ENCODE measurements at places on chromosomes 2 and 18.

- DNase-seq, result no peak
These were observed 177.3 kb downstream of the NBAS start for GRCh38 chr2:15383695-15384350.

DNA sequence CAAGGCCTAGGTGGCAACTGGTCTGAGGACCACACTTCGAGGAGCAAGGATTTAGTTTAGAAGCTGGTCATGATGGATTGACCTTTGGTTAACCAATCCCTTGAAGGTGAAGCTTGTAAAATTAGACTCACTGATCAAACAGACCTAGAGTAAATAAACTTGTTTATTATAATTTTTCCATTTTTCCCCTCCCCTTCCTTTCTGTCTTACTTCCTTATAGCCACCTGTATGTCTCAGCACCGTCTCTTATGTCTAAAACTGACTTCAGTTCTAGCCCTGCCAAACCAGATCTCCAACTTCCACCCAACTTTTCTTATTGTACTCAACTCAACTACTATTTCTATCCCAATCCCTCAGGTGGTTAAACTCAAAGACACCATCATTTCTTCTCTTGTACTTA lies 92.8 kb upstream of the THOC1 start:
- DNase-seq, result no peak

GRCh38 chr2:30127016-30127893 lies 19.6 kb upstream of the YPEL5 start:
- DNase-seq, result no peak

GRCh38 chr2:175154661-175155082 lies 13.3 kb downstream of the ATF2 start:
- DNase-seq, result no peak

- DNase-seq, result no peak
These were observed 94.1 kb downstream of the KLHL29 start for GRCh38 chr2:23478933-23479683.

GRCh38 chr2:114542695-114543094 lies 100.3 kb downstream of the DPP10 start:
- no peak for DNase-seq

DNA sequence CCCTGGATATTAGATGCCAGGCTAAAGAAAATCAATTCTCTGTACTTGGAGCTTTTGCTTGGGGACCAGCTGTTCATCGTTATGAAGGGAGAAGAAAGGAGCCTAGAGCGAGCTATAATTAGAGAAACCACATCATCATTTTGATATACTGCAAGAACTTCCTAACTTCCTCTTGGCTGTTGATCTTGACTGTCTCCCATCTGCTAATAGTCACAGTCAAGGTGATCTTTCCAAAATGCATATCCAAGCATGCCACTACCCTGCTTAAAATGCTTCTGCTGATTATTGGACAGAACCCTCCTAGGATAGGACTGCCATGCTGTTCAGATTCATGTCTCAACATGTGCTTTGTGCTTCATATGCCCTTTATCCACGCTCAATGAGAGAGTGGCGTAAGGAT lies 54.8 kb downstream of the RAPGEF4 start:
- DNase-seq, result no peak

DNA sequence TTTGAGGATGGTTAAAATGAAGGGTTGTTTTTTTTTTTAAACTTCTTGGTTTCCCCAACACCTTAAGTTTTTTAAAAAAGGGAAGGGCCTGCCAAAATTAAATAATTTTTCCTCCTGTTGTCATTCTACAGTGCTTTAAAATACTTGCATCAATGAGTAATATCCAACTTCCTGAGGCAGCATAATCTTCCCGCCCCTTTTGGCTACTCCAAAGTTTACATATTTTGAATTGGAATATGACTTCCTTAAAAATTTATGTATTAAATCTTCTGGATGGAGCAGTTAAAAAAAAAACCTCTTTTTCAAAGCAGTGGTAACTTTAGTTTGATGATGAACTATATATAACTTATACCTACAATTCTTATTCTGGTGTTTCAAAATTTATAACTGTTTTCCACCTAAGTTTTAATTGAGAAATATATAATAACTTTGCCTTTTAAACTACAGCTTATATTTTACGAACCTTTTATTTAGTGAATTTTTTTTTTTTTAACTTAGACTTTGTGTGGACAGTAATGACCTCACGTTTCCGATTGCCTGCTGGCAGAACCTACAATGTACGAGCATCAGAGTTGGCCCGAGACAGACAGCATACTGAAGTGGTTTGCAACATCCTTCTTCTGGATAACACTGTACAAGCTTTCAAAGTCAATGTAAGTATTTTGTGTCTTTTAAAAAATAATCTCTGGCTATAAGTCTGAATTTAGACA lies 49.8 kb downstream of the PTPN4 start:
- no peak for DNase-seq

- DNase-seq, result no peak
These were observed 17.2 kb downstream of the SH3YL1 start for GRCh38 chr2:246489-247144.

DNA sequence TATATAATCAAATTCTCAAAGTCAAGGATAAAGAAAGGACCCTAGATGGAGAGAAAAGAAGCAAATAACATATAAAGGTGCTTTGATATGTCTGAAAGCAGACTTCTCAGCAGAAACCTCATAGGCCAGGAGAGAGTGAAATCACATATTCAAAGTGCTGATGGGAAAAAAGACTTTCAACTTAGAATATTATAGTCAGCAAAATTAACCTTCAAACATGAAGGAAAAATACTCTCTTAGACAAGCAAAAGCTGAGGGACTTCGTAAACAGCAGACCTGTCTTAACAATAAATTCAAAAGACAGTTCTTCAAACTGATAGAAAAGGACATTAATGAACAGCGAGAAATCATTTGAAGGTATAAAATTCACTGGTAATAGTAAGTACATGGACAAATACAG lies 107.2 kb upstream of the KCNH7 start:
- DNase-seq, result no peak

DNA sequence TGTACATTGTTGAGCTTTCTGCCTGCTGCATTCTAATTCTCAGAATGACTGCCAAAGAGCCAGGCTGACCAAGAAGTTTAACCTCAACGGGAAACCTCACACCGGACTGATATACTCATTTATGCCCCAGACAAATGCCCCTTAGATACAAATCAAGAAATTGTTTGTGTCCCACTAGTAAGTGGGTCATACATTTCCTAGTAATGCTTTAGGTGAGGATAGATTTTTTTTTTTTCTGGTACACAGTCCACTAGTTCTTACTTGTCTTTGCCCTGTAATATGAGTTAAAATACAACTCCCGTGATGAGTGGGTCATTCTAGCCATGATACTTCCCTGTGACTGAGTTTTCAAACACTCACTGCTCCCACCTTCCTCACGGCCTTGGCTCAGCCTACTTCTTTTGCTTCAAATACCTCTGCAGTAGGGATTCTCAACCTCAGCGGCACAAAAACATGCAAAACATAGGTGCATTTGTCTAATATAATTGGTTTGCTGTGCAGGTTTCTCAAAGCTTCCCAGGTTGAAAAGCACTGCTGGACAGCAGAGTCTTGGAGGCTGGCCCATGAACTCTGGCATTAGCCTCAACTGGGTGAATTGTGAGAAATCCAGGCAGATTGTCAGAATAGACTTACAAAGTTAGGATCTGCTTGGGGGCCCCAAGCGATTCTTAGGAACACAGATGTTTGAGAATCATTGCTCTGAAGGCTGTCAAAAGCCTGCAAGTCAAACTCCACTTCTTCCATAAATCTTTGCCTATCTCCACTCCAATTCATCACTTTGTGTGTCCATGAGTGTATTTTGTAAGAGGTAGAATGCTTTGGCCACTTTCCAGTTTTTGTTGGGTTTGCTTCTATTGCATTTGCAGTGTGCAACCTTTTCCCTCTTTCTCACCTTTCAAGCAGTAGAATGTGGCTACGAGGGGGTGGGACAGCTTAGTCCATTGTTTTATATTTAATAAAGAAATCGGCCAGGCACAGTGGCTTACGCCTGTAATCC lies 35.5 kb downstream of the TGIF1 start:
- no peak for DNase-seq

DNA sequence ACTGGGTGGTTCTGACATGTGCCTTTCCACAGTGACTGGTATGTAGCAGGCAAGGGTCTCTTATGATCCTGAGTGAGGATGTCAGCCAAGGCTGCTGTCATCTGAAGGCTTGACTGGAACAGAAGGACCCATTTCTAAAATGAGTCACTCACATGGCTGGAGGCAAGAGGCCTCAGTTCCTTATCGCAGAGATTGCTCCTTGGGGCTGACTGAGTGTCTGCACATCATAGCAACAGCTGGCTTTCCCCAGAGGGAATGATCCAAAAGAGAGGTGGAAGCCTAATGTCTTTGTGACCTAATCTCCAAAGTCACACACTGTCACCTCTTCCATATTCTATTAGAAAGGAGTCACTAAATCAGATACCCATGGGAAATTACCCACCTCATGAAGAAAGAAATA lies 114.0 kb downstream of the NEDD4L start:
- DNase-seq, result no peak

DNA sequence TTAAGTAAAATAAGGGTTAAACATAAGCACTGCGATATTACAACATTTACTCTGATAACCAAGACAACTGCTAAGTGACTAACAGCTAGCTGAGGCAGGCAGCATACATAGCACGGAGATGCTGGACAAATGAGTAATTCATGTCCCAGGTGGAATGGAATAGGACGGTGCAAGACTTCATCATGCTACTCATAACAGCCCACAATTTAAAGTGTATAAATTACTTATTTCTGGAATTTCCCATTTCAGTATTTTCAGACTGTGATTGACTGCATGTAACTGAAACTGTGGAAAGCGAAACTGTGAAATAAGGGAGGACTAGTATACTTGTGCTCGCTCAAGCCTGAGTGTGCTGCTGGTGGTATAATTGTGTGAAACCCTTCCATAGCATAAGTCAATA lies 12.9 kb downstream of the IER3IP1 start:
- no peak for DNase-seq

GRCh38 chr18:79782566-79783308 lies 15.0 kb upstream of the KCNG2 start:
- no peak for DNase-seq

DNA sequence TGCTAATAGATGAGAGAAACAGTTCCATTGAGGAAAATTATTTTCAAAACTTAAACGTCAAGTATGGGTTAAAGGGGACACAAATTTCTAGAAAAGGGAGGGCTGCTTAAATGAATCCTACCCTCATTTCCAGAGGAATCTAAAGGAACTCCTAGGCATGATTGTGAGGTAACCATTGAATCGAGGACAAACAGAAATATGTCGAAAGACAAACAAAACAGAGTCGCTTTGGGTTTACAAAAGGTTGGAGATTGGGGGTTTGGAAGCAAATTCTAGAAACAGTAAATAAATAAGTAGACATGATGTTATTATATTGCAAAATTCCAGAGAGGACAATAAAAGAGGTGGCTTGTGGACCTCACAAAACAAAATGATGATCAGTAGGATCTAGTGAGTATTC lies 173.1 kb downstream of the FTCDNL1 start:
- no peak for DNase-seq

DNA sequence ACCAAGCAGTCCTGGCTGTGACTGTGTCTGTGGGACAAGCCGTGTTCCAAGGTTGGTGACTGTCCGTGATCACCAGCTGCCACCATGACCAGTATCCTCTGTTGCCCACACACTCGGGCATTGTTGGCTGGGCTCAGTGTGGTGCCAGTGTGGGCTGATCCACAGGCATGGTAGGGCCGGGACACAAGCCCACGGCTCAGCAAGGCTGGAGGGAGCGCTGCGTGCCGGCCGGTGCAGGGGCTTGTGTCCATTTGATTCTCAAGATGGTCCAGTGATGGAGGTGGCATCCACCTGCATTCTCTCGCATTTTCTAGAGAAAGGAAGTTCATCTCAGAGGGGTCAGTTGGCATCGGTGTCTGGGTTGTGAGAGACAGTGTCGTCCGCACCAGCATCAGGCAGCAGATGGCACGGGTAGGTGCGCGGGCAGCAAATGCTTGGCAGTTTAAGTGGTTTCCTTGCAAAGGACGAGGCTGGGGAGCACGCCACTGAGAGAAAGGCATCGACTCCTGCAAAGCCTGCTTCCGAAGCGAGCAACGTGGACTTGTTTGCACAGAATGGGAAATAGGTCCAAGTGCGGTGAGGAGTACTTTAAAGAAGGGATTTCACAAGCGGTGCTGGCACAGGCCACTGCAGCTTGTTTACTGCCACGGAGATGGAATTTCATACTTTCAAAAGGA lies 20.9 kb downstream of the TWIST2 start:
- DNase-seq, result no peak

DNA sequence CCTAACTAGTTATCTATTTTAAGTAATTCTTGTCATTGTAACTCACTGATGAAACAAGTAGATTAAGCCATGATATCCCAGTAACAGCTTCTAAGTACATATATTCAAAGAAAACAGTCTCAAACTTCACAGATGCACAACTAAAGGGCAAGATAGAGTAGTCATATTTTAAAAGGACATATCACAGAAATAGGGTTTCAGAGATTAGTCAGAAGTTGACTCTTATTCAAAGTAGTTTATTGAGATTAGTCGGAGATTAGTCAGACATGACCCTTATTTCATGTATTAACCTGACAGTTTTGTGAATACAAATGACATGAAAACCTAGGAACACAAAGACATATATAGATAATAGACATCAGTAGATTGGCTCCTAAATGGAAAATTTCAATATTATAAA lies 15.9 kb upstream of the CHAC2 start:
- DNase-seq, result no peak

GRCh38 chr2:64137996-64138395 lies 6.2 kb downstream of the PELI1 start:
- no peak for DNase-seq

GRCh38 chr2:188610827-188611226 lies 319.2 kb downstream of the GULP1 start:
- no peak for DNase-seq

DNA sequence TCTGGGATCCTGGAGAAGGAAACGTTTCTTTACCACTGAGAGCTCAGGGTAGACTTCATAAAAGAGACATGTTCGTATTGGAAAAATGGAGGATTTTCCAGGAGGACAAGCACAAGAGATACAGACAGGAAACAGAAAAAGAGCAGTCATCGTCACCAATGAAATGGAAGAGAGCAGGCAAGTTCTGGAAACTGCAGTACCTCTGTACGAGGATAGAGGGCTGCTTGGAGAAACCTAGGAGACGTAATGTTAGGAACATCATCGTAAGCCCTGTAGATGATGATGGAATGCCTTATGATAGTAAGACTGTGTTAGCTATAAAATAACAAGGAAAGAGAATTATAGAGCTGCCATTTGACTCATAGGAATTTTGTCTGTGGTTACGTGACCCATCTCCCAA lies 121.1 kb upstream of the KLHL14 start:
- DNase-seq, result no peak

GRCh38 chr2:54271843-54272627 lies 16.0 kb upstream of the TSPYL6 start:
- DNase-seq, result no peak

- DNase-seq, result no peak
These were observed 31.5 kb downstream of the NDC80 start for GRCh38 chr18:2602844-2603243.

Measured in stimulated activated CD8-positive, alpha-beta memory T cell treated with anti-CD3 and anti-CD28 coated beads, Interleukin-12 subunit alpha, Interleukin-12 subunit beta, amount 100 ng/mL, for 4 hours (primary cell).